Forelimb muscle (tissue), 1 donor: ENCODE measurements at places on chromosomes 6 and 20. TPM values are rescaled to one million over a fixed set of nuclear protein-coding genes. Genes with fewer than 3 reads are reported as not detected.

DNA sequence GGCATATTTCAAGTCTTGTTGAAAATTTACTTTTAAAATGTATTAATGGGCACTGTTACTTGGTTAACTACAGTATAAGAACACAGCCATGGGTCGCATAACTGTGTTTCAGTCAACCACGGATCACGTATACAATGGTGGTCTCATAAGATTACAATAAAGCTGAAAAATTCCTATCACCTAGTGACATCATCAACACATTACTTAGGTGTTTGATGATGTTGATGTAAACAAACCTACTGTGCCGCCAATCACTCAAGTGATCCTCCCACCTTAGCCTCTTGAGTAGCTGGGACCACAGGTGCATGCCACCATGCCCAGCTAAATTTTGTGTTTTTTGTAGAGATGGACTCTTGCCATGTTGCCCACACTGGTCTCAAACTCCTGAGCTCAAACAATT lies 16.7 kb upstream of the ETV7 start:
- no peak for DNase-seq

GRCh38 chr6:167714152-167714551 lies 112.6 kb upstream of the AFDN start:
- DNase-seq: no peak

DNA sequence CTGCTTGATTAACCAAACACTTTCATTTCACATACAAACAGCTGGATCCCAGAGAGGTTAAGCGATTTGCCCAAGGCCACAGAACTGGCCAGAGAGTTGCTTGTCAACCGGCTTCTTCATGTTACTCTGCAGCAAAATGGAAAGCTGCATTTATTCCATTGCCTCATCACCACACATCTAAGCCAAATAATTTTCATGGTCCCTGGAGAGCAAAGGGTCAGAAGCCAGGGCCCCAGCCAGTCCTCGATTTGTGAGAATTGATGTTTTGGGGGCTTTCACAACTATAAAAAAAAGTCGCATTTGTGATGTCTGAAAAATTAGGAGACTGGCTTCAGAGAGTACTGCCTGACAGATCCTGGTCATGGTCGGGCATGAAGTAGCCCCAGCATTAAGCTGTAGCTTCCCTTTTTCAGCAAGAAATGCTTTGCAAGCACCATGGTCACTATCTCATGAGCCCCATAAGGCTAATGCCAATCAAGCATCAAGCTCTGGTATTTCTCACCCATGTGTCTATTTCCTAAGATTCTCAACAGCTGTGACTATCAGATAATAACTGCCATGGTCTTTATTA lies 95.8 kb downstream of the BANF2 start:
- DNase-seq: no peak

GRCh38 chr20:6017467-6017866 lies 36.4 kb downstream of the LRRN4 start:
- no peak for DNase-seq

- DNase-seq: no peak
Measured at GRCh38 chr20:12252793-12253192, 335.1 kb downstream of the BTBD3 start.

DNA sequence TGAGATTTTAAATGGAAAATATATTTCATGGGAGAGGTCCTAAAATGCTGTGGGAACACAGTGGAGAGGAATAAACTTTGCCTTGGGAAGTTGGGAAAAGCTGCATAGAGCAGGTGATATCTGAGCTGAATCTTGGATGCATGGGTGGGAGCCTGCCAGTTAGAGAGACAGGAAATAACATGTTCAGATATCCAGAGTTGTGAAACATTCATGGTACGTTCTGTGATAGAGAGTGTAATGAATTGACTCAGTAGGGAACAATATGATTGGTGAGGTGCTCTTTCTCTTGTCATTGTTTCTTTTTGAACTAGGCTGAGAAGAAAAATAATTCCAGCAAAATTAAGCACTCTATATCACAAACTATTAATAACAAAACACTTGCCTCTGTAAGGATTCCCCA lies 72.8 kb downstream of the RPS12 start:
- no peak for DNase-seq

DNA sequence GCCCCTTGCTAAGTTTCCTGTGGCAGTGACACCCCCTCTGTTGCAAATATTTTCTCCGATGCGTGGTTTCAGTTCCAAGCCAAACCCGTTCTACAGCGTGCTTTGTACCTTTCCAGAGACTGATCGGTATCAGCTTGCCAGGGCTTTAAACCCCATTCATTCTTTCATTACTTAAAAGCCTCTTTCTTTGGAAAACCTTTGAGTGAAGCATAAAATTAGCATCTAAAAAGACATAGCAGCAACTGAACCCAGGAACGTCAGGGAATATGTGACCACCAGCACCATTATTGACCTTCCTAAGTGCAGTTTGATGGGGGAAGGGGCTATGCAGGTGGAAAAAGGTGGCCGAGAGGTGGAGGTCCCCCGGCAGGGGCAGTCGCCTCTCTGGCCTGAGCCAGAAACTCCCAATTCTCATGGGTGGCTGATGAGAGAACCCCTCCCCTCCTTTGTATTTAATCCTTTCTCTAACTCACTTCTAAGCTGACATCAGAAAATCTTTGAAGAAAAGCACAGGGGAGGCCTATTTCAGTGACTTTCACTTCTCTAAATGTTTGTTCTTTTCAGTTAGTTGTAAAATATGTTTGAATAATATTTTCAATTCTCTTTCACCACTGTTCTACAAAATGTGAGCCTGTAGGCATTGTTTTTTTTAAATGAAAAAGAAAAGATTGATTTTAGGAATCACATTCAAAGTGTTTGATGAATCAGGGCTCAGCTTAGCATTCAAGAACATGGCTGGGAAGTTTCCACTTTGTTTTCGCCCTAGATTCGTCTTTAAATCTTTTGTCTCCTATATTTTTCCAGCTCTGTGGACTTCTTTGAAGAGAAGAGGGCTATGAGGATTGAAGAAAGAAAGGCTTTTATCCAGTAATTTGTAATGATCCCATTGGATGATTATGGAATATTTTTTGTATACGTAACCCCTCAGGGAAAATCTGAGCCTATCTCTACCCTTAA lies 89.2 kb downstream of the RSPH3 start:
- DNase-seq: no peak

- no peak for DNase-seq
Measured at GRCh38 chr6:89387516-89388201, 24.4 kb downstream of the RRAGD start.

- DNase-seq: peak; percentile 54
Measured at GRCh38 chr20:61643656-61644377, 391.8 kb downstream of the CDH4 start.

GRCh38 chr20:830011-830521 lies 3.4 kb upstream of the FAM110A start:
- DNase-seq: no peak

The HS3ST5 gene
- polyA plus RNA-seq: 0.54 TPM

The C20orf141 gene
- polyA plus RNA-seq: not detected

The NECAB3 gene
- 29.9 TPM for polyA plus RNA-seq

The MRPS26 gene
- polyA plus RNA-seq: 35.0 TPM

The LRRC73 gene
- 0.16 TPM for polyA plus RNA-seq

The MOCS1 gene
- polyA plus RNA-seq: 9.2 TPM

The PRR18 gene
- 1.1 TPM for polyA plus RNA-seq
